ENCODE measurements at places on chromosomes 13 and 19.

GRCh38 chr13:79405501-79405830 lies 589 bp downstream of the RBM26 start:
- DNase-seq: peak; percentile 11

GRCh38 chr19:3821857-3822364 lies 35.7 kb upstream of the MATK start:
- no peak for DNase-seq

- peak; percentile 3 for DNase-seq
Measured at GRCh38 chr13:41427666-41428065, 29.7 kb upstream of the RGCC start.

DNA sequence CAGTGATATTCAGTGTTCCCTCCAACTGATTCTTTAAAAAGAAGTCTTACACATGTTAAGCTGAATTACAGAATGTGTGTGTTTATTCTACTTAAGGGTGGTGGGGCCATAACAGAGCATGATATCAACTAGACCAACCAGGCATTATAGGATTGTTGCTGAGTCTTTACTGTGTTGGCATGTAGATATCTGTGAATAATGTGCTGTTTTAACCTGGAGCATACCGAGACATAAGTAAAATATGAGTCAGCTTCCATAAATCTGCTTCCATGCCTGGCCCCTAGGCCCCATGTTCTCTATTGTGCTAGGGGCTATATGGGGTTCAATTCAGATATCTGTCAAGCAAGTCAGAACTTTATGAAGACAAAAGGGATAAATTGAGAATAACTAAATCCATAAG lies 295.7 kb downstream of the MTUS2 start:
- DNase-seq: no peak

DNA sequence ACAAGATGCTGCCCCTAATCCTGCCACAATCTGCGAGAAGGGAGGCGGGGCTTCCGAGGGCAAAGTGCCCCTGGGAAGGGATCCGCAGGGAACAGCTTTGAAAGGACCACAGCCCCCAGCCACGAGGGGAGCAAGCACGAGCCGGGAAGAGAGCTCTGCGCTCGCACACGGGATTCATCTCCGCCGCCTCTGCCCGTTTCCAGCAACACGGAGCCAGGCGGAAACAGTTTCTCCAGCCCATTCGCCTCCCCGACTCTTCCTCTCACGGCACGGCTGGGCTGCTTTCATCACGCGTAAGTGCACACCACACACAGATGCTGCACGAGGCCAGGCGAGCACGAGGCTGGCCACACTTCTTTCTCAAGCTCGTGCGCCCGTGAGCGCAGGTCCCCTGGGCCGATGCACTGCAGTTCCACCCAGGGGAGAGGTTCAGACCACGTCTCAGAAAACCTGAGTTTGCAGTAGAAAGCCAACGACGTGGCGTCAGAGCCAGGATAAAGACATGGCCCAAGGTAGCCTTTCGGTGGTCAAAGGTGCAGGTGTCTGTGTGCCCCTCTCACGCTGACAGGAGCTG lies 33.6 kb downstream of the NAXD start:
- no peak for DNase-seq

DNA sequence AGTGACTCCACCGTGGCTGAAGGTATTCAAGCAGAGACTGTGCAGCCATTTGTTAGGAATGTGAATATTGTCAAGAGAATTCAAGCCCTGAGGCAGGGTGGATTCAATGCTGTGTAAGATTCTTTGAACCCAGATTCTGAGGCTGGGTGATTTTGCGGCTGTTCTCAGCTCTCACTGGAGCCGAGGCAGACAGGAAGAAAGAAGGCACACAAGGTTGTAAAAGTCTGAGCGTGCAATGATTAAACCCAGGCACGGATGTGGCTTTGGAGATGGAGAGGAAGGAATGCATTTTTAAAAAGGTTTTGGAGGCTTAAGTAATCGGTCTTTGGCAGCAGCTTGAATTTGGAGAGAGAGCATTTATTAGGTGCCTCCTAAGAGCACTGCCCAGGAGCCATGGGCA lies 187.9 kb downstream of the KATNAL1 start:
- no peak for DNase-seq

- no peak for DNase-seq
Measured at GRCh38 chr13:31421756-31422155, 222.0 kb downstream of the B3GLCT start.

- DNase-seq: peak; percentile 58
Measured at GRCh38 chr13:40096357-40096901, 441.0 kb downstream of the COG6 start.

- DNase-seq: peak; percentile 82
Measured at GRCh38 chr13:93227280-93227877, 772 bp downstream of the GPC6 start.

- no peak for DNase-seq
Measured at GRCh38 chr13:110319774-110320509, 12.9 kb downstream of the COL4A2 start.

- no peak for DNase-seq
Measured at GRCh38 chr13:98916403-98916802, 61.5 kb downstream of the DOCK9 start.

GRCh38 chr13:92354583-92354982 lies 872.0 kb upstream of the GPC6 start:
- DNase-seq: no peak
